Nephron progenitor cell (in vitro differentiated cells): ENCODE measurements at places on chromosomes 7 and 10.

GRCh38 chr10:113506476-113506875 is 46.4 kb upstream of the HABP2 start:
- no peak for DNase-seq

GRCh38 chr7:101625031-101625791 is 3.9 kb downstream of the MYL10 start:
- peak; percentile 36 for DNase-seq

DNA sequence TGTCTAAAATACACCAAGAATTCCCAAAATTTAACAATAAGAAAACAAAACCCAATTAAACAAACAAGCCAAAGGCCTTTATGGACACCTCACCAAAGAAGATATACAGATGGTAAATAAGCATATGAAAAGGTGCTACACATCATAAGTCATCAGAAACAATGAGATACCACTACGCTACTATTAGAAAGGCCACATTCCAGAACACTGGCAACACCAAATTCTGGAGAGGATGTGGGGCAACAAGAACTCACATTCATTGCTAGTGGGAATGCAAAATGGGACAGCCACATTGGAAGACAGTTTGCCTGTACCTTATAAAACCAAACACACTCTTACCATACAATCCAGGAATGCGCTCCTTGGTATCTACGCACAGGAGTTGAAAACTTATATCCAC is 291.4 kb downstream of the TNS3 start:
- DNase-seq, result no peak

- DNase-seq, result no peak
These were observed 231.5 kb downstream of the ELFN1 start for GRCh38 chr7:1901431-1902210.

DNA sequence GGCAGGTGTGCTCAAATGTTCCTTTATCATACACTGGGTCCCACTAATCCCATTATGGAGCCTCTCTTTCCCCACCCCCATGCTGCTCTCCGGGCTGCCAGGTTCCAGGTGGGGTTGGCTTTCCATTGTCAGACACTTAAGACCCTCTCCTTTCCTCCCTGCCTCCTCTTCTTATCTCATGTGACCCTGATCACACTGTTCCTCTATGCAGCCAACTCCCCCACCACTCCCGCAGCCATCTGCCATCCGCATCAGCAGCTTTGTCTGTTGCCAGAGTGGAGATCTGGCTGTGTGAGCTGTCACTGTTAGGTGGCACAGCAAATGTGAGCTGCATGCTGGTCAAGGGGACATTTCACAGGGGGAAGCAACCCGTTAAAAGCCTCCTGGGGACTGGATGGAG is 391.4 kb downstream of the TNS3 start:
- no peak for DNase-seq
